ENCODE measurements at places on chromosomes 3 and 15. TPM values are rescaled to one million over a fixed set of nuclear protein-coding genes. Genes with fewer than 3 reads are reported as not detected.

DNA sequence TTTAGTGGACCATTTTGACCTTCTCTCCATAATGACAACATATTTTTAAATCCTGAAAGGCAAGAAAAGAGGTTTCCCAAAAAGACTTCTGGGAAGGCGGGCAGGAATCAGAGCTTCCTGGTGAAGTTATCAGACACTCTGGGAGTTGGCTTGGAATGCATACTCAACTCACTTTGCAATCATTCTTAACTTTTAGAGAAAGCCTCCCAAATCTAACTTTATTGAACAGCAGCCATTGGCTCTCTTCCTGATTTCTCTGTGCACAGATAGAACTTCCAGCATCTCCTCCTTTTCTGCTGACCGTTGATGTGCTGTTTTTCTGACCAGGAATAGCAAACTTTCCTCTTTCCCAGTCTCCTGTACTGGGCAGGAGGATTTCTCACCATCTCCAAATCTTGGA, 44.6 kb downstream of the PLCL2 start:
- H3K4me3 ChIP-seq = no peak overlapping the region
- H3K27me3 ChIP-seq = no peaks in the 10 kb centered on the region
- no peak for DNase-seq

GRCh38 chr3:123353850-123354233, 95.0 kb downstream of the ADCY5 start:
- H3K4me1 ChIP-seq = no peaks in the 10 kb centered on the region
- H3K4me3 ChIP-seq = no peak overlapping the region
- no peaks in the 10 kb centered on the region for H3K27me3 ChIP-seq
- DNase-seq = no peak
- H3K27ac ChIP-seq = peak overlapping the region; percentile 19
- H3K36me3 ChIP-seq = no peaks in the 10 kb centered on the region

DNA sequence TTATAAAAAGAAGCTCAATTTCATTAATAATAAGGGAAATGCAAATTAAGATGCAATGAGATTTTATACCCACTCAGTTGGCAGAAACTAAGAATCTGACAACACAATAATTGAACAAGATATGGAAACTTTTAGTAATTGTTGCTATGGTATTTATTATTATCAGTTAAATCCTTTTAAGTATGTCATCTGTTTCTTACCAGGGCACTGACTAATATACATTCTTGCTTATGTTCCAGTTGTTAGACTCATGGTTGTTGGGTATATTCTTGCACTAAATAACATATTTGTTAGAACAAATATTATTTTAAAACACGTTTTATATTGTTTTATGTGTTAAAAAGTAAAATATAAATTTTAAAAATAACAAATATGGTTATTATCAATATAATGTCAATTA, 690.3 kb downstream of the MECOM start:
- H3K4me1 ChIP-seq = peaks cover 3% of the 10 kb centered on the region
- H3K27me3 ChIP-seq = no peaks in the 10 kb centered on the region
- DNase-seq = no peak
- H3K36me3 ChIP-seq = no peaks in the 10 kb centered on the region
- H3K27ac ChIP-seq = no peak overlapping the region

GRCh38 chr15:91896341-91897055, 43.0 kb downstream of the SLCO3A1 start:
- no peaks in the 10 kb centered on the region for H3K4me1 ChIP-seq
- no peaks in the 10 kb centered on the region for H3K36me3 ChIP-seq
- no peak for DNase-seq
- H3K4me3 ChIP-seq = no peak overlapping the region

DNA sequence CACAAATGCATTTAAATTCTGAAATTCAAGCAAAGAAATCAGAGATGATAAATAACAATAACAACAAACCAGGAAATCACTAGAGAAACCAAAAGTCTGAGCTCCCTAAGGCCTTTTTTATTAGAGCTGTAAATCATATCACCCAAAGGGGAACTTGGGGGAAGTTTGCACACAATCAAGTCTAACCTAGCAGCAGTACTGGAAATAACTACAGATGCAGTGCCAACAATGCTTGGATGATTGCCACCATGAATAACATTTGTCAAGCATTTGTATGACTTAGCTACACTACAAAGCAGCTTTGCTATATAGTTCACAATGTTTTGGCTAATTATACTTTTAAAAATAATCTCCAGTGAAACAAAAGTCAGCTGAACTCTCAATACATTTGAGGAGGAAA, 27.8 kb downstream of the SHQ1 start:
- H3K27ac ChIP-seq = no peak overlapping the region
- H3K4me1 ChIP-seq = peaks cover 2% of the 10 kb centered on the region
- no peaks in the 10 kb centered on the region for H3K36me3 ChIP-seq
- H3K4me3 ChIP-seq = no peak overlapping the region
- H3K27me3 ChIP-seq = no peaks in the 10 kb centered on the region

DNA sequence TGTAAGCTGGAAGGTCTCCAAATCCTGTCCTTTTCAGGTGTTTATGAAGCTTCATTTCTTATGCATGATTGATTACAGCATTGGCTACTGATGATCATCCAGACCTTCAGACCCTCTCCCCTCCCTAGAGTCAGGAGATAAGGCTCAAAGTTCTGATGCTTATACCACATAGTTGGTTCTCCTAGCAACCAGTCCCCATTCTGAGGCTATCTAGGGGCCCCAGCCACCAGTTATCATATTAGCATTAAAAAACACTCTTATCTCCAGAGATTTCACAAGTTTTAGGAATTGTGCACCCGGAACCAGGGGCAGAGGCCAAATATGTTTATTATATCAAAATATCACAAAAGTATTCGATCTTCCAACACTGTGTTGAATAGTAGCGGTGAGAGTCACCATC, 953.1 kb downstream of the FHIT start:
- no peak for DNase-seq
- no peak overlapping the region for H3K27ac ChIP-seq
- H3K4me1 ChIP-seq = no peaks in the 10 kb centered on the region

DNA sequence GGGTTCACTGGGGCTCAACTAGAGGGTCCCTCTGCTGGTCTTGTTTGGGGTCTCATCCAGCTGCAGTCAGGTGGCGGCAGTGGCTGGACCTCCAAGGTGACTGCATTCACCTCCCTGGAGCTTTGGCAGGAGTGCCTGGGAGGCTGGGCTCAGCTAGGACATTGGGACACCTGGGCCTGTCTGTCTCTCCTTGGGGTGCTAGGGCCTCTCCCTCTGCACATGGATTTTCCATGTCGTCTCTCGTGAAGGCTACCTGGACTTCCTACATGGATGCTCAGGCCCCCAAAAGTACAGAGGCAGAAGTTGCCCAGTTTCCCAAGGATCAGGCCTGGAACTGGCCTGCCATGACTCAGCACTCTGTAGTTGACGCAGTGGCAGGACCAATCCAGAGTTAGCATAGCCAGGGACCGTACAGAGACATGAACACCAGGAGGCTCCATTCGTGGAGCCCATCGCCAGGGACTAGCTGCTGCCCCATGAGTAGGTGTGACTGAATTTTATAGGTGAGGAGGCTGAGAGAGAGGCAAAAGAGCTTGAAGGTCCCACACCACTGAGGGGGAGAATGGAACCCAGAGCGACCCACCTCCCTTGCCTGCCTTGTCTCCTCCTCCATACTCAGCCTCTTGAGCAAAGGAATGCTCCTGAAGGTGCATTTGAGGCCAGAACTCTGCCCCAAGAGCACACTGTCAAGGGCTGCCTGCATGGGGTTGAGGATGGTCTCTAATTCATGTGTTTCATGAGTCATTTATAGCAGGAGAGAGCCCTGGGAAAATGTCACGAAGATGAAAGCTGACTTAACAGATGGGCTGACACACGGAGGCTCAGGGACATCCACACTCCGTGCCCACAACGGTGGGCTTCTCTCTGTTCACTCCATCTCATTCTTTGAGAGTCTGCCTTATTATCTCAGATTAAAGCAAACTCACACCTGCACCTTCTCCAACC, 13.0 kb upstream of the ALDH1A3 start:
- no peaks in the 10 kb centered on the region for H3K4me1 ChIP-seq
- no peak overlapping the region for H3K4me3 ChIP-seq
- H3K27me3 ChIP-seq = no peaks in the 10 kb centered on the region
- no peak for DNase-seq
- H3K27ac ChIP-seq = no peak overlapping the region
- no peaks in the 10 kb centered on the region for H3K36me3 ChIP-seq

- H3K4me3 ChIP-seq = no peak overlapping the region
- H3K36me3 ChIP-seq = no peaks in the 10 kb centered on the region
- peak; percentile 88 for DNase-seq
- H3K4me1 ChIP-seq = no peaks in the 10 kb centered on the region
Observed at GRCh38 chr15:88708655-88709054, 69.8 kb downstream of the ISG20 start.

GRCh38 chr3:141147657-141148056, 84.0 kb upstream of the PXYLP1 start:
- no peaks in the 10 kb centered on the region for H3K27me3 ChIP-seq
- H3K4me1 ChIP-seq = no peaks in the 10 kb centered on the region
- no peak overlapping the region for H3K27ac ChIP-seq
- no peak overlapping the region for H3K4me3 ChIP-seq
- no peaks in the 10 kb centered on the region for H3K36me3 ChIP-seq

- DNase-seq = no peak
- H3K27ac ChIP-seq = no peak overlapping the region
- no peaks in the 10 kb centered on the region for H3K27me3 ChIP-seq
Observed at GRCh38 chr3:184050217-184050847, 2.5 kb upstream of the HTR3C start.

DNA sequence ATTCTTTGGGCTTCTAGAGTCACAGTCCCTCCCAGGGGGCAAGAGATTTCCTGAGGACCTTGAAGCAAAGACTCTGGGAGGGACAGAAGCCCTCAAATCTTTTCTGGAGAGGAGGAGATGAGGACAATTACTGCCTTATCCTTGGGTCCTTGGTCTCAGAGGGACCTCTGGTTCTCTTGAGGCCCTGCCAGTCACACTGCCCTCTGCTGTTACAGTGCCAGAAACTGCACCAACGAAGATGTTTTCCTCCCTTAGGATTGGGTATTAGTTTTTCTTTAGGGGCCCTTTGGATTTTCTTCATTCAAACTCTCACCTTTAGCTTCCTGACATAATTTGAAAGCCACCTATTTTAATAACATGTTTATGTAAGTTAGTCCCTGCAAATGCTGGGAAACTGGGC, 58.2 kb upstream of the SCN5A start:
- H3K36me3 ChIP-seq = no peaks in the 10 kb centered on the region
- H3K4me3 ChIP-seq = no peak overlapping the region
- H3K4me1 ChIP-seq = no peaks in the 10 kb centered on the region
- no peak overlapping the region for H3K27ac ChIP-seq
- no peak for DNase-seq

- H3K4me3 ChIP-seq = no peak overlapping the region
- no peak for DNase-seq
- H3K36me3 ChIP-seq = no peaks in the 10 kb centered on the region
- H3K27ac ChIP-seq = no peak overlapping the region
Observed at GRCh38 chr15:50840520-50840919, 68.0 kb upstream of the AP4E1 start.

- no peaks in the 10 kb centered on the region for H3K4me1 ChIP-seq
- peaks cover 4% of the 10 kb centered on the region for H3K36me3 ChIP-seq
- no peak overlapping the region for H3K27ac ChIP-seq
- H3K4me3 ChIP-seq = no peak overlapping the region
- H3K27me3 ChIP-seq = no peaks in the 10 kb centered on the region
Observed at GRCh38 chr3:122406198-122406597, 9.7 kb downstream of the WDR5B start.

DNA sequence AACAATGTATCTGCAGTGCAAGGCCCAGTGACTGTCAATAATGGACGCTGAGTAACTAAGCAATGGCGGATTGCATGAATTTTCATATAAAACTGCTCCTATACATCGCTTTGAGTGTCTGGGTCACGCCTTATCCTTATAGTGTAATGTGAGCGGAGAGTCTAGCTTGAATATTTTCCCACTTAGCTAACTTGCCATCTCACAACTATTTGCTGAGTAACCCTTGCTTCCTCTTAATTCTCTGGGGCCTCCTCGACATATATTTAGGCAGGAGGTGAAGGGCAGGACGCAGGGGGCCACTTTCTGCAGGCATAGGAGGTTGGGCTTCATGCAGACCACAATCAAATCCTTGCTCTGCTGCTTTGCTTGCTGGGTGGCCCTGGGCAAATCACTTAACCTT, 24.0 kb downstream of the ST8SIA2 start:
- no peak overlapping the region for H3K27ac ChIP-seq
- no peak for DNase-seq
- no peaks in the 10 kb centered on the region for H3K36me3 ChIP-seq
- H3K27me3 ChIP-seq = no peaks in the 10 kb centered on the region
- H3K4me3 ChIP-seq = no peak overlapping the region
- no peaks in the 10 kb centered on the region for H3K4me1 ChIP-seq

DNA sequence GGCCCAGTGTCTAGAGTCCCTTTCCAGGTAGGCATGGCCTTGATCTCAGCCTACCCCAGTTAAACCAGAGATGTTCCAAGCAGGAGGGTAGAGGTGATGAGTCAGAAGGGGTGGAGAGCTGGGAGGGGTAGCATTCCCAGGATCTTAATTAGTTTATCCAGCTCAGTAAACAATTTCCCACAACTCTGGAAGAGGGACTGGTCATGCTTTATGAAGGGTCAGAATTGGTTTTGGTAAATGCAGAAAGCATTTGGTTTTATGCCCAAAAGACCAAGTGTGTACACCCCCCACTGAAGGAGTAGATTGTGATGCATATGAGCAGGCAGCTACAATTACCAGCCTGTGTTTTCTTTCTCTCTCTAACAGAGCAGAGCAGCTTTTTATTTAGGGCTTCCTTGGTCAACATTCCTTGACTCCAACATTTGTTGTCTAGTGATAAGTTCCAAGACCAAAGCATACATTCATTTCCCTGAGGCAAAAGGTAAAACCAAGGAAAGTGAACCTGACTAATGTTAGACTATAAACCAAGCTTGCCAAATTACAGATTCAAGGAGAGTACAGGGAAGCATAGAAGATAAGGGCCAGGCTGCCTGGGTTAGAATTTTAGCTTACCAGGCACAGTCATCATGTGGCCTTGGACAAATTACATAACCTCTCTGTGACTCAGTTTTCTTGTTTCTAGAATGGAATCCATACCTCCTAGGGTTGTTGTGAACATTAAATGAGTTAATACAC, 17.6 kb downstream of the EXOSC7 start:
- no peak overlapping the region for H3K27ac ChIP-seq
- no peaks in the 10 kb centered on the region for H3K27me3 ChIP-seq
- no peaks in the 10 kb centered on the region for H3K4me1 ChIP-seq
- H3K36me3 ChIP-seq = peaks cover 3% of the 10 kb centered on the region
- H3K4me3 ChIP-seq = no peak overlapping the region

DNA sequence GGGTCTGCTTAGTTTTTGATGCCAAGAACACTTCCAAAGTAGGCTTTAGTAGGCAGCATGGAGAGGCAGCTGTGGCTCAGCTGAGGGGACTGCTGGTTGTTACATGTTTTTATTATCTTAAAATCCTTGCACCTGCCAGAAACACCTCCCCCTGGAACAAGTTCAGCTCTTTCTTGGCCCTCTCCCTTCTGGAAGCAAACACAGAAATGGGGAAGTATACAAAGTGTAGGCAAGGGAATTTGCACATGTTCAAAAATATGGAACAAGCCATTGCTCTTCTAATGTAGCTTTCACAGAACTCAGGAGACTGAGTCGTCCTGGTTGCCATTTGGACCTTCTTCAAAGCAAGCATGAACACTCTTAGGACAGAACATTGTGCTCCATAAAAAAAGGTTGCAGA, 169.1 kb upstream of the SEMA6D start:
- H3K36me3 ChIP-seq = no peaks in the 10 kb centered on the region
- H3K4me1 ChIP-seq = no peaks in the 10 kb centered on the region
- no peaks in the 10 kb centered on the region for H3K27me3 ChIP-seq
- H3K27ac ChIP-seq = no peak overlapping the region
- no peak overlapping the region for H3K4me3 ChIP-seq

The RARB gene
- 7.0 TPM for total RNA-seq

The SH2D7 gene
- total RNA-seq = not detected

The CFAP20DC gene
- 0.90 TPM for total RNA-seq

The ZKSCAN7 gene
- 6.2 TPM for total RNA-seq

The SPESP1 gene
- total RNA-seq = 1.5 TPM

The SPATA12 gene
- total RNA-seq = not detected

The ADAMTS7 gene
- total RNA-seq = 23.9 TPM

The FOXL2NB gene
- not detected for total RNA-seq

The HRH1 gene
- 45.1 TPM for total RNA-seq

The ARNT2 gene
- total RNA-seq = 7.5 TPM

The DGKG gene
- total RNA-seq = 37.1 TPM

Measured in aorta (tissue), 5 donors.